ENCODE measurements at places on chromosomes 2 and 18.
A peak's percentile ranks its signal among the peaks of the same experiment; 100 is the strongest.

DNA sequence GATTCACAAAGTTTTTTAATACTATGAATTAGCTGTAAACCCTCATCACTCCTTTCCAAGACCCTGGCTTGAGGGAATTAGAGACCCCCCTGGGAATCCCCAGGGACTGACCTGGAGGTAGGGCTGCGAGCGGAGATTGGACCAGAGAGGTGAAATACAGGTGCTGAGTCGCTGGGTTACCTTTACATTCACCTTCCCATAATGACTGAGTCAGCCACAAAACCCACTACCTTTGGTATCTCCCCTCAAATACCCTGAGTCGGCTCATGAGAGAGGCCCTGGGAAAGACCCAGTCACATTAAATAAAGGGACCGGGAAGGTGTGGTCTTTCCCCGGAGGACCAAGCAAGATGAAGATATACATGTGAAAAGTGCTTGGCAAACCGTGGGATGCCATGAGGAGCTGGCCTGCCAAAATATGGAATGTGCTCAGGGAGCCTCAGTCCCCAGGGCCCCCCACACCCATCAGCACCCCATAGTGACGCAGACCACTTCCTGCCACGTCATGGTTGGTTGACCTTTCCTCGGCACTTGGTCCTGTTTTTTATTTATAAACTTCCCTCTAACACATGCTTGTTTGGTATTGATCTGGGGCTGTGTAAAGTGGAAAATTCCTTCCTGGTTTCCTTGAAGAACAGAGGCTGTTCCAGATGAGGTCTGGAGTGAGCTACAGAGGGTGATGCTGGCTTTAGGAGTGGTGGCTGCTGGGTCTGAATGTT lies 51.4 kb downstream of the IL1RL2 start:
- no peak for DNase-seq

GRCh38 chr18:30465096-30465495 lies 577.4 kb downstream of the DSC3 start:
- DNase-seq = no peak

DNA sequence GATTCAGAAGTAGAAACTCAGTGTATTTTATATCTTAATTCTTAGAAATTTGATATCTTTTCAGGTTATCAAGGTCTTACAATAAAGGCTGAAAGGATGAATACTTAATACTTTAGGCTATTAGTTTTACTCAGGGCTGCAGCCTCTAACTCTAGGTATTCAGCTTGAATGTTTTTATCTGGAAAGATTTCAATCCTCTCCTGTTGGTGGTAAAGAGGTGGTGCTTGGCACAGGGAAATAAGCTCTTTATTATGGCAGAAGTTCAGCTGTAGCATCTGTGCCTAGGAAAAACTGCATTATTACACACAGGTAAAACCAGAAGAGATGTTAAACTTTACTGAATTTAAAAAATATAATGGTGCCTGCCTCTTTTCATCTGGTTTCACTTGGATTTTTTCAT lies 11.1 kb downstream of the ACVR2A start:
- no peak for DNase-seq

DNA sequence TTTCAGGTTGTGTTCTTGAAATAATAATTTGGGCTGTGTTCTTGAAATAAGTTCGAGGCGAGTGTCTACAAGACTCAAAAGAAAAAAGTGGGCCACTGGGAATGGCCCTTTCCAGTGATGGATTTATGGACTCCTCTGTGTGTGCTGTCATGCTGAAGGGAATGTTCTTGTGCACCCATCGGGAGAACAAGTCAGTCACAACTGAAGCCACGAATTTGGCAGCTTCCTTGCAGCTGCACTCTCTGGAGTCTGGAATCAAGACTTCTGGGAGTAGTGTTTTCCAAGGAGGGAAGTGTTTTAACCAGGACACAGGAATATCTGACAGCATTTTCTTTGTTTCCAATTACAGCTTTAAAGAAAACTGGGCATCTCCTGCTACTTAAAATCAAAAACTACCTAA lies 620 bp downstream of the SLC14A1 start:
- no peak for DNase-seq

- no peak for DNase-seq
Observed at GRCh38 chr2:148920559-148920958, 45.5 kb downstream of the KIF5C start.

- DNase-seq = no peak
Observed at GRCh38 chr2:237873421-237873831, 14.0 kb downstream of the RAMP1 start.

- DNase-seq = no peak
Observed at GRCh38 chr2:25250331-25251070, 82.1 kb upstream of the POMC start.

DNA sequence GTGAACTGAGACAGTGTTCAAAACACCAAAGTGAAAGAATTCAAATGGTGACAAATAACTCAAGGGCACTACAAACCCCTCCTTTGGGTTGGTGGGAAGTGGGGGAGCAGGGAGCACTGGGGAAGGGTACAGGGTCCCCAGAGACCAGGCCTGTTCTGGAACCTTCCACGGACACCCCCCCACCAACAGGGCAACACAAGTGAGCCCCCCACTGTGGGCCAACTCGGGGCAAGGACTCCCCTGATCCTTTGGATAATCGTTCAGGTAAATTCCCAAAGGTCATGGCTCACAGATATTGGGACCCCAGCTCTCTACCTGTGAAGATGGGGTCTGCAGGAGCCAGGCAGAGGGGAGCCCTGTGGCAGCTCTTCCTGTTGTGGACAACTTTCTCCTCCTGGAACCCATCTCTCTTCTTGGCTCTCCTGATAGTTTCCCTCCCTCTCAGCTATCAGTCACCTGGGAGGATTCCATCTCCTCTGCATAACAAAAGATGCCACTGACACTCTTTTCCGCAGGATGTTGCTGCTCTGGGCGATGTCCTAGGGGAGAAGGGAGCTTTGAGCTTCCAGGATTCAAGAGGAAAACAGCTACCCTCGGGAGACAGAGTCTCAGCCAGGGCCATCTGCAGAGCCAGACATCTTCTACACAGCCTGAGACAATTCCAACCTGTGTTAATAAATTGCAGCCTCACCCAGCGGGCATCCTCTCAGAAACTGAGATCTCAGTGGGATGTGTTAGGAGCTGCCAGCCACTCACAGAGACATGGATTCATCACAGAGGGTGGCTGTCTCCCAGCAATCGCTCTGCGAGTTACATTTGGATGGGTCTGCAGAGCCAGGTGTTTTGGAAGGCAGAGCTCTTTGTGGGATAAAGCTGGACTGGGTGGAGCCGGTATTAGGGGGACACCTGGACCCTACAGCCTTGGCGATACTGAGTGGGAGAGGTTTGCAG lies 35.4 kb downstream of the MBP start:
- DNase-seq = no peak

- peak; percentile 32 for DNase-seq
Observed at GRCh38 chr2:29196792-29197788, 81.9 kb downstream of the CLIP4 start.

GRCh38 chr2:66000901-66001300 lies 434.0 kb upstream of the MEIS1 start:
- no peak for DNase-seq

GRCh38 chr2:71922499-71923142 lies 225.0 kb downstream of the CYP26B1 start:
- DNase-seq = no peak
